ENCODE measurements at places on chromosomes 13 and 19.

- DNase-seq = no peak
Measured at GRCh38 chr13:51416107-51416506, 36.7 kb downstream of the INTS6 start.

DNA sequence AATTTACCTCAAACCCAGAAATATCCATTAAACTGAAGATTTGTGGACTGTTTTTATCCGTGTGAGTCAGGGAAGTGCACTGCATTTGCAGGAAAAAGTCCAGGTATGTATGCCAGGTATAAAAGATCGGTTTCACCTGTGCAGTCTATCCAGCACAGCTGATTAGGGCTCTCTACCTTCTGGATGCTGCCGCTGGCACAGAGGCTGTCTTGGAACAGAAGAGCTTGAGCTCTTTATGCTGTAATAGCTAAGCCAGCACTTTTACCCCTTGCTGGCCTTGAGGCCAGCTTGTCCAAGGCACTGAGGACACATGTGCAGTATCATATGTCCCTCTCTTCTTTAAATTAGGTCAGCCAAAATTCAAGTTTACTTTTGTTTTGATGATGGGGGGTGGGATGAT is 851.0 kb downstream of the DIAPH3 start:
- no peak for DNase-seq

GRCh38 chr19:48724796-48725753 is 5.5 kb upstream of the MAMSTR start:
- peak; percentile 71 for DNase-seq

GRCh38 chr13:30128591-30128990 is 178.8 kb downstream of the KATNAL1 start:
- DNase-seq = no peak

- DNase-seq = peak; percentile 78
Measured at GRCh38 chr19:55643003-55643886, at the start of gene ZNF581. ZNF581 (plus strand) TSS chr19:55643649; CDS start chr19:55644572, 923 bp downstream.

GRCh38 chr13:59061621-59062020 is 1102.1 kb downstream of the DIAPH3 start:
- DNase-seq = no peak

DNA sequence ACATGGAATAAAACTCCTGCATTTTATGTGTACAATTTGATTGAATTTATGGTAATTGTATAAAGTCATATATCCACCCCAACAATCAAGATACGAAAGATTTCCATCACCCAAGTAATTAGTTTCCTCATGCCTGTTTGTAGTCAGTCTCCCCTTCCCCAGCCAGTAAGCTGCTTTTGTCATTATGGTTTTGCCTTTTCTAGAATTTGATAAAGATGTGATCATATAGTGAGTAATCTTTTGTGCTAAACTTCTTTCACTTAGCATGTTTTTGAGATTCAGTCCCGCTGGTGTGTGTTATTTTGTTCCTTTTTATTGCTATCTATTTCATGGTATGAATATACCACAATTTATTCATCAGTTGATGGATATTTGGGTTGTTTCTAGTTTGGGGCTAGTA is 16.0 kb downstream of the ITM2B start:
- no peak for DNase-seq

GRCh38 chr19:21850656-21851255 is 14.8 kb upstream of the ZNF43 start:
- no peak for DNase-seq

GRCh38 chr13:51721496-51721895 is 82.5 kb downstream of the DHRS12 start:
- DNase-seq = no peak

- DNase-seq = no peak
Measured at GRCh38 chr13:32585550-32586079, 637 bp upstream of the PDS5B start.

GRCh38 chr13:107348471-107348870 is 780.5 kb upstream of the ARGLU1 start:
- DNase-seq = no peak

DNA sequence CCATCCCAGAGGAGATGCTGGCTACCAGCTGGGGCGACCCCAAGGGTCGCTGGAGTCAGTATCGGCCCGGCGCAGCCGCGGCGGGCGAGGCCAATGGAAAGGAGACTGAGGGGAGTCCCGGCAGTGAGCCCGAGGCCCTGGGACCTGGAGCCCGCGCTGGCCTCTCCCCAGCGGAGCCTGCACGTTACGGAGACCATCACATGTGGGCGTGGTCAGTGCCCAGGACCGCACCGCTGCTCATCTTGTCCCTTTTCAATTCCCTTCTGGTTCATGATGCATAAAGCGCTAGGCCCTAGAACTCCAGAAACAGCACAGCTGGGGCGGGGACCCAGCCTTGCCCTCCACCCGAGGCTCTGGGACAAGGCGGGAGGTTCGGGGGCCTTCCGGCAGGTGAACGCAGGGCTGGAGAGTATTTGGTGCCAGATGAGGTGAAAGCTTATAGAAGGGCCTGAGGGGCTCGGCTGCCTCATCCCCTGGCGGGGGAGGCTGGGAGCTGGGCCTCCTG is 8.0 kb downstream of the C19orf25 start:
- DNase-seq = no peak

DNA sequence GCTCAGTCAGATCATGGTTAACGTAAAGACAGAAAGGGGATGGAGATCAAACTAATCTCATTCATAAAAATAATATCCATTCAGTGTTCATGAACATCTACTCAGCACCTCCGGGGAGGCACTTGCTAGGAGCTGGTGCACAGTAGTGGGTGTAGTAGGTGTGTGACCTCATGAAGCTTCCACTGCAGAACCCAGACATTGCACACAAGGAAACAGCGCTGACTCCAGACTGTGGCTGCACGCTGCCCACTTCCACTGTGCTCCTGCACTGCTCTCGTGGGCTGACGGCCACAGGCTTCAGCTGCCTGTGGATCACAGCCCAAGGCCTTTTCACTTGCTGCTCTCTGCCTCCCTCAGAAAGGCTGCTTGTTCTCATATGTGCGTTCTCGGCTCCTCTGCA is 214.4 kb upstream of the ZNF507 start:
- no peak for DNase-seq

GRCh38 chr19:48539503-48540096 is 12.4 kb upstream of the SULT2B1 start:
- DNase-seq = peak; percentile 51

DNA sequence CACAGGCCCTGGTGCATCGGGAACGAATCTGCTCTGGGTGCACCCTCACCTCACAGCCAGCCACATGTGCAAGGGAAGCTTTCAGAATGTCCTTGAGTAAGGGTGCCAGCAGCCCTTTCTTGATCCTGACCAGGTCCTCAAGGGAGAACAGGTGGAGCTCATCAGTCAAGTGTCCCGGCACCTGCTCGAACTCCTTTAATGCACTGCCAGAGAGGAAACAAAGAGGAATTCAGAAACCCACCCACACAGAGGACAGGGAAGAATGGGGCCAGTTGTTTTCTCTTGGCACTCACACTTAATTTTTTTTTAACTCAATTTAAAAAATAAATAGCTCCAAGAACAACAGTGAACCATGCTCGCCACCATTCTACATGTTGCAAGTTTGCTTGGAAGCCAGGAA is 41.7 kb downstream of the RUBCNL start:
- no peak for DNase-seq

DNA sequence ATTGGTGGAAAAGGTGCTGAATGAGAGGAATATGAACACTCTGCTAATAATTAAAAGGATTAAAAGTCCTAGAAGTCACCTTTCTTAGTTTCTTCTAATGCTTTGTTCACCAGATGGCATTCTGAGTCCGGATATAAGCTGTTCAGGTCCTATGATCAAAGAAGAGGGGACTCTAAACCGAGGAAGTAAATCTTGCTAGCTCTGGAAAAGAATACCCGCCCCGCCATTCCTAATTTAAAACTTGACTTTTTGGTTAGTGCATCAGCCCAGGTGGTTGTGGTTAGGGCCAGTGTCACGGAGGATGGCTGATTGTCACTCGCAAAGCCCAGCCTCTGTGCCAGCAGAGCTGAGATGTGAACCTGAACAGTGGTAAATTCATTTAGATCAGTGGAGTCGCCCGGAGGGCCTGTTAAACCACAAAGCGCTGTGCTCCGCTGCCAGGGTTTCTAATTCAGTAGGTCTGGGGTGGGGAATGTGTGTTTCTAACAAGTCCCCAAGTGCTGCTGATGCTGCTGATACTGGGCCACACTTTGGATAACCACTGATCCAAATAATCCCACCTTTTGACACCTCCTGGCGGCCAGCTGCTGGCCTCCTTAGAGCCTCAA is 425.4 kb downstream of the DCT start:
- no peak for DNase-seq

- DNase-seq = no peak
Measured at GRCh38 chr19:28443361-28443760, 769.6 kb downstream of the UQCRFS1 start.

- no peak for DNase-seq
Measured at GRCh38 chr13:42274386-42275097, 2.6 kb downstream of the AKAP11 start.

DNA sequence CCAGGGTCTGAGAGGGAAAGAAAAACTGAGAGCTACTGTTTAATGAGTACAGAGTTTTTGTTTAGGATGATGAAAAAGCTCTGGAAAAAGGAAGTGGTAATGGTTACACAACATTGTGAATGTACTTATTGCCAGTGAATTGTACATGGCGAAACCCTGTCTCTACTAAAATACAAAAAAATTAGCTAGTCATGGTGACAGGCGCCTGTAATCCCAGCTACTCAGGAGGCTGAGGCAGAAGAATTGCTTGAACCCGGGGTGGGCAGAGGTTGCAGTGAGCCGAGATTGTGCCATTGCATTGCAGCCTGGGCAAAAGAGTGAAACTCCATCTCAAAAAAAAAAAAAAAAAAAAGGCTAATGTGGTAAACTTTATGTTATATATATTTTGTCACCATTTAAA is 96.3 kb downstream of the VWA8 start:
- peak; percentile 17 for DNase-seq

Measured in mammary epithelial cell (primary cell).